ENCODE measurements at places on chromosomes 11 and 22. TPM values are rescaled to one million over a fixed set of nuclear protein-coding genes. Genes with fewer than 3 reads are reported as not detected.

- no peak for DNase-seq
These were observed 13.2 kb downstream of the ASPHD2 start for GRCh38 chr22:26442086-26442756.

GRCh38 chr11:107857550-107858216, 904 bp downstream of the SLC35F2 start:
- no peak for DNase-seq

DNA sequence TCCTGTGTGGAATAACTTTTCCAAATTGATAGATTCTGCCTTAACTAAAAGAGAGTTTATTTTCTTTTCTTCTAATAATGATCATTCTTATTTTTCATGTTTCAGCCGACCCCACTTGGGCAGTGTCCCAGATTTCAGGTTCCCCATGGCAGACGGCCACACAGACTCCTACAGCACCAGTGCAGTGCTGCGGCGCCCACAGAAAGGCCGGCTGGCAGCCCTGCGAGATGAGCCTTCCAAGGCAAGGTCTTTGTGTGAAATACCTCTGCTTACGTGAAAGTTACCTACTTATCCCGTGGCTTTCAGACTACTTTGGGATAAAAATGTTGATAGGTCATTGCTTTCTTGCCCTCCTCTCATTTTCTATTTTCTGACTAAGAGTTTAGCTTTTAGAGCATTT, 59.3 kb upstream of the CTTN start:
- no peak for DNase-seq

The NAALADL1 gene
- total RNA-seq: 9.0 TPM

GRCh38 chr11:22666688-22667439, 453 bp downstream of the GAS2 start:
- DNase-seq: no peak

DNA sequence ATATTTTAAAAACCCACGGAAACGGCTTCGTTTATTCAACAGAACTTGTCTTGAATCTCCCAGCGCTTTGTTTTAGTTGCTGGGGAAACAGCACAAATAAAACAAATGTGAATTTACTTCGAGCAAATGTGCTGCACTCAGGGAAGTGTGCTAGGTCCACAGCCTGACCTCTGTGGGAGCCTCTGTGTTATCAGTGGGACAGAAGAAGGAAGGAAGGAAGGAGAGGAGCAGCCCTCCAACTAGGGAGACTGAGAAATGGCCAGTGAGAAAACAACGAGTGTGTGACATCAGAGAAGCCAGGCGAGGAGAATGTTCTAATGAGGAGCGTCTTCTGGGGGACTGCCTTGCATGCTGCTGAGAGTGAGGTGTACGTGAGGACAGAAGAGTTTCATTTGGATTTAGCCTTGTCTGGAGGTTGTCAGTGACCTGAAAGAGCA, 42.7 kb downstream of the PPP6R3 start:
- DNase-seq: no peak

The MS4A15 gene
- not detected for total RNA-seq

GRCh38 chr22:33076343-33076742, 18.2 kb upstream of the SYN3 start:
- DNase-seq: no peak

The DBX1 gene
- total RNA-seq: not detected

GRCh38 chr11:131483453-131483852, 113.0 kb downstream of the NTM start:
- no peak for DNase-seq

GRCh38 chr22:38955926-38956325, 1.5 kb upstream of the APOBEC3A start:
- no peak for DNase-seq

GRCh38 chr22:30056015-30056414, 24.2 kb upstream of the HORMAD2 start:
- no peak for DNase-seq
